ENCODE measurements at places on chromosomes 2 and 18.

GRCh38 chr2:239758279-239758877 lies 266.8 kb downstream of the NDUFA10 start:
- DNase-seq = no peak

DNA sequence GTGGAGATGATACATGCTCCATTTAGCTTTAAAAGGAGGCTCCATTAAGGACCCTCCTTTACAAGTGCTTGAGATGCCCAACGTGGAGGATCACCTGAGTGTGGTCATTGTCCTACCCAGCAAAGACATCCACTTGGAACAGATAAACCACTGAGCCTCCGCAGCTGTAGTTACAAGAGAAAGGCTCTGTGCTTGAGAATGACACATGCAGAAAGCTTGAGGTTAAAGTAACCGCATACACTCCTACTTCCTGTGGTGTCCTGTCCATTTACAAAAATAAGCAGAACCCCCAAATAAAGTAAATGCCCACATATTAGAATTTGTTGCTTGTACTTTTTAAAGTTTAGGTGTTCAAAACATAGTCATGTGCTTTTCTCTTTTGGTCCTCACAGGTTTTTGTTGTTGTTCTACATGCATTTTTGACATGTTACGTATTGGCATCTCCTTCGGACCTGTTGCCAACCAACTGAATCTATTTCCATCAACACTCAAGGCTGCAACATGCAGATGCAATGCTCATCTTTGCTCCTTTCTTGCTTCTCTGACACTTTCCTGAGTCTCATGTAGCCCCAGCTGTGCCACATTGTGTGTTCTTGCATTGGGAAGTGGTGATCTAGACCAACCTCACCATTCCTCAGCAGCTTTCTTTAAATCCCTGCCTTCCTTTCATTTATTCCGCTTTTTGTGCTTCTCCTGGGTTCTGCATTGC lies 56.0 kb downstream of the SERPINB7 start:
- no peak for DNase-seq

GRCh38 chr2:217951521-217952247 lies 51.1 kb downstream of the TNS1 start:
- DNase-seq = no peak

DNA sequence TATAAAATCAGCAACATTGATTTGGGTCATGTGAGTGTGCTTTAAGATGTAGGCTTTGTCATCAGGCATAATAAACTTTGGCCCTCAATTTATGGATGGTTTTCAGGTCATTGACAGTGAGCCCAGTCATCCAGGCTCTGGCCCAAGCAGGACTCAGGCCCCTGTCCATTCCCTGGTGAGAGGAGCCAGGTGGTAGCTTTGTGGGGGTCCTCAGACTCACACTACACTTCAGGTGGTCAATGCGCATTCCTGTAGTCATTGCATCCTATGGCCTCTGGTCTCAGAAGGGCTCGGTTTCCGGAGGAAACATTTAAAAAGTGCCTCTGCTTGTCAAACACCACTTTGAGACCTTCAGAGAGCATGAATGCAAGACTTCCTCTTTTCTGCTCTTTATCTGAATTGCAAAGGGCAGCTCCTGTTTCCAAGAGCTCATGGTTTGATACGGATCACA lies 20.2 kb downstream of the LGALSL start:
- no peak for DNase-seq

DNA sequence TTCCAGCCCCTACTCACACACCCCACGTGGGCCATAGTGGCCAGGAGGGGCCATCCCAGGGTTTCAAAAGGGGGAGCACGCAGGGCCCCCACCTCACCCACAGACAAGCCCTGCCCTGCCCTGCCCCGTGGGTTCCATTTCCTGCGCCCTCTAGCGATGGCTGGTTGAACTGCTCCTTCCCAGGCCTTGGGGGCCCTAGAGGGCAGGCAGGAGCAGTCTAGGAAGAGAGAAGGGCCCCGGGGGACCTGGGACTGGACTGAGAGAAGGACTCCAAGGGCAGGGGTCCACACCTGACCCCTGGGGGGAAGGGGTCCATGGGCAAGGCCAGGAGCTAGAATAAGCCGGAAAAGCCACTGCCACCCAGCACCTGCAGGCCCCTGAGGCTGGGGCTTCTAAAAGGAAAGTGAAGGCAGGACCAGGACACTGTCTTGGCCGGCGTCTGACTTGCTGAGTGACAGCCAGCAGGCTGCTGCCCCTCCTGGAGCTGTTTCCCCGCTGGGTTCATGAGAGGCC lies 10.1 kb downstream of the CYP26B1 start:
- DNase-seq = no peak

DNA sequence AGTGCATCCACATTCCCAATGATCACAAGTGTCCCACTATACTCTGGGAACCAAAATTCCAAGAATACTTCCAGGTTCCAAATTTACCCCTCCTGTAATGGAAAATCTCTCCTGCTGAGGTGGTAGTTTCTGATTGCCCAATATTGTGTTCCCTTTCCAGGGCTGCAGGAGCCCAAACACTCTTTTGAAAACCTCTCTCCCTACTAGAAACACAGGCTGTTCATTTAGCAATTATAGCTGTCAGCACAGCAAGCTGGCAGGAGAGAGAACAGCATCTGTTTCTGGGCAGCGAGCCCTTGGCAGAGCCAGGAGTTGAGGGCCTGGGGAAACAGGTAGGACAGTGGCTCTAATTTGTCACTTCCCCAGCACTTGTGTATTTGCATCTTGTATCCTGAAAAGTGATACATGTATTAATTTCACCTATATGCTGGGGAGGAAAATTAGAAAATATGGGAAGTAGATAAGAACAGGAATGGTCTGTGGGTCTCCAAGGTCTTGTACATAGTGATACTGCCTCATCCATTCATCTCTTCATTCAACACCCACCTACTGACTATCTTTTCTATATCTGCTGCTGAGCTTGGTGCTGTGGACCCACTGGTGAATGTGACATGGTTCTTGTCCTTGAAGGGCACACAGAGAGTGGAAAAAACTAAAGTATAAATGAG lies 16.9 kb upstream of the PAIP2B start:
- no peak for DNase-seq

- no peak for DNase-seq
Measured at GRCh38 chr2:143356736-143357446, 227.7 kb downstream of the ARHGAP15 start.

GRCh38 chr2:25314514-25315315 lies 27.0 kb downstream of the DNMT3A start:
- DNase-seq = no peak

DNA sequence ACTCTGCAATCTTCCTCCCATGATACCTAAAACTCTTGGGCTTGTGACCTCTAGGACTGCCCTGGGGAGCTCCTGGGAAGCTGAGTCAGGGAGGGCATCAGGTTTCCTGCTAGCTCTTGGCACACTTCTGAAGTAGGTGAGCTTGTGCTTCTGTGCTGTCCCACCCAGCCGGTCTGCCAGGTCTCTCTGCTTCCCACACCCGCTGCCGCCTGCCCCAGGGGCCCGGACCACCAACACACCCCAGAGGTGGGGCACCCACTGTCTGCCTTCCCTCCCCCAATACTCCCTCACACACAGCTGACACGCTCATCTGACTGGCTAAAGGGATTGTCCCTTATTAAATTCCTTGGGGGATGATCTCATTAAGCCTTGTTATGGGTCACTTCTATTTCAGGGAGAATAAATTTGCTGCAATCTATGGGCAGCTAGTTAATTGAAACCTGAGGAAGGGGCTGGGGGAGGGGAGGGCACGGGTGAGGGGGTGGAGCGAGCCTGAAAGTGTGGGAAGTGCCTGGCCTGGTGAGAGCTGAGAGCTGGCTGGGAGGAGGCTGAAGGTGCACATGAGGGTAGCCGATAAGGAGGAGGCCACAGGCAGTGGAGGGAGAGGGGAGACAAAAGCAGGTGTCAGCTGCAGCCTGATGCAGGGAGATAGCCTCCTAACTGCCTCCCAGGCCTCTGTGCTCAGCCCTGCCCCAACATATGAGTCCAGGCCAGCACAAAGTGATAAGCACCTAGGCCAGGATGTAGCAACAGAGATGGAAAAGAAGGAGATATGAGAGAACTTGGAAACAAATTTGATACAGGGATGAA lies 48.8 kb downstream of the HAUS1 start:
- DNase-seq = no peak

- DNase-seq = no peak
Measured at GRCh38 chr2:9775351-9775750, 67.9 kb upstream of the TAF1B start.

GRCh38 chr2:54459037-54459441 lies 2.9 kb downstream of the SPTBN1 start:
- no peak for DNase-seq

DNA sequence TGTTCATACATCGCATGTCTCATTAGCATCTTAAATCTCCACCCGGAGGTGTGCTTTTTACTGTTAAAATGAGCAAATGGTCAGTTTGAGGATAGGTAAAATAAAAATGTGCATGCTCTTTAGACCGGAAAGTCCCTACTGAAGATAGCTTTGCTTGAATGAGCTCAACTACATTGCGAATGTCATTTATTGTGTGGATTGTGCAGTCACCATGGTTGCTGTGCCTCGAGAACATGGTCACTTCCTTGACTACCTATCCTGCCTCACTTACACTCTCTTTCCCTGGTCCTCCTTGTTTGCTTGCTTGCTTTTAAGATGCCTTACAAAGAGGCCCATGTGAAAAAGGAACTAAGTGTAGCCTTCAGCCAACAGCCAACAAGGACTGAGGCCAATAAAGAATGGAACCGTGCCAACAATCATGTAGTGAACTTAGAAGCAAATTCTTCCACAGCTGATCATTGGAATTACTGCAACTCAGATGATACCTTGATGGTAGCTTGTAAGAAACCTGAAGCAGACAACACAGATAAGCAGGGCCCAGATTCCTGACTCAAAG lies 72.2 kb upstream of the BARD1 start:
- DNase-seq = no peak

GRCh38 chr18:5941890-5942289 lies 46.6 kb upstream of the TMEM200C start:
- no peak for DNase-seq

- no peak for DNase-seq
Measured at GRCh38 chr2:81661081-81661480, 1356.5 kb upstream of the LRRTM1 start.

GRCh38 chr2:26934335-26934724 lies 36.1 kb upstream of the MAPRE3 start:
- no peak for DNase-seq

DNA sequence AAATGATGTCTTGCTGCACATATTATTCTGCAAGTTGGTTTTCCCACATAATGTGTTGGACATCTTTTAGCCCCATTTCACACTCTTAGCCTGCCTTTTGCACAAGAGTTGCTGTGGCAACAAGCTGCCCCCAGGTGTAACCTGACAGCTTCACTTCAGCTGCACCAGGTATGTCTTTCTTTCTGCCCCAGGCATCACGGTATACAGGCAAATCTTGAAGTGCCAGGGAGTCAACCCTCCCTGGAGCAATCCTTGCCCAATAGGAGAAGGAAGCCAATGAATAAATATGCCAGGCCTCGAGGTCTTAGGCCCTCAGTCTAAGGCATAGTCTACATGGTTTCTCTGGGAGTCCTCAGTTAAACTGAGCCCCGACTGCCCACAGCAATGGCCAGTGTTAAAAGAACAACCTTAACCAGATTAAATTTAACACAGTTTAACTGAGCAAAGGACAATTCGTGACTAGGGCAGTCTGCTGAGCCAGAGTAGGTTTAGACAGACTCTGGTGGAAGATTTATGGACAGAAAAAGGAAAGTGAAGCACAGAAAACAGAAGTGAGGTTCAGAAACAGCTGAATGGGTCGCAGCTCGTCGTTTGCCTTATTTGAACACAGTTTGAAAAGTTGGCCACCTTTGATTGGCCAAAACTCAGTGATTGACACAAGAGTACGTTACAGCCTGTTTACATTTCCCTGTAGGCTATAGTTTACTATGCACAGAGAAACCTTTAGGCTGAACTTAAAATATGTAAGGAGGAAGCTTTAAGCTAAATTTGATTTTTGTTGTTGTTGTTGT lies 32.0 kb upstream of the C1QL2 start:
- no peak for DNase-seq

DNA sequence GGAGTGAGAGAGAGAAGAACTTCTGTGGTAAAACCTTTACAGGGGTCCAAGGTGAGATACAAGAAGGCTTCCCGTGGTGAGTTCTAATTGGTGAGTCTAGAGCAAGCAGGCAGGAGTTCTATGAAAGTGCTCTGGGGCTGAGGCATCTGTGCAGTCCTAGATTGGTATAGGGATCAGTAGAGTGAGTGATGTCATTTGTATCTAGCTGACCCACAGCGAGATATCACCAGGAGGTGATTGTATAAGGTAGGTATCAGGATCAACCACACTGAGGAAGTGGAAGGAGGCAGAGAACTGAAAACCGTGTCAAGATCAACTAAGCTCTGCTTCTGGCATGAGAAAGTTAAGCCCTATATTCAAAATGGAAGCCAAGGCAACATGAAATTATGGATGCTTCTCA lies 1648.9 kb upstream of the TMEFF2 start:
- no peak for DNase-seq

GRCh38 chr2:196160101-196160500 lies 11.3 kb downstream of the STK17B start:
- DNase-seq = no peak

GRCh38 chr2:75340560-75340959 lies 141.2 kb upstream of the TACR1 start:
- DNase-seq = no peak

GRCh38 chr2:21599417-21599816 lies 475.6 kb downstream of the TDRD15 start:
- no peak for DNase-seq

GRCh38 chr2:235934059-235934773 lies 234.0 kb downstream of the GBX2 start:
- DNase-seq = no peak

DNA sequence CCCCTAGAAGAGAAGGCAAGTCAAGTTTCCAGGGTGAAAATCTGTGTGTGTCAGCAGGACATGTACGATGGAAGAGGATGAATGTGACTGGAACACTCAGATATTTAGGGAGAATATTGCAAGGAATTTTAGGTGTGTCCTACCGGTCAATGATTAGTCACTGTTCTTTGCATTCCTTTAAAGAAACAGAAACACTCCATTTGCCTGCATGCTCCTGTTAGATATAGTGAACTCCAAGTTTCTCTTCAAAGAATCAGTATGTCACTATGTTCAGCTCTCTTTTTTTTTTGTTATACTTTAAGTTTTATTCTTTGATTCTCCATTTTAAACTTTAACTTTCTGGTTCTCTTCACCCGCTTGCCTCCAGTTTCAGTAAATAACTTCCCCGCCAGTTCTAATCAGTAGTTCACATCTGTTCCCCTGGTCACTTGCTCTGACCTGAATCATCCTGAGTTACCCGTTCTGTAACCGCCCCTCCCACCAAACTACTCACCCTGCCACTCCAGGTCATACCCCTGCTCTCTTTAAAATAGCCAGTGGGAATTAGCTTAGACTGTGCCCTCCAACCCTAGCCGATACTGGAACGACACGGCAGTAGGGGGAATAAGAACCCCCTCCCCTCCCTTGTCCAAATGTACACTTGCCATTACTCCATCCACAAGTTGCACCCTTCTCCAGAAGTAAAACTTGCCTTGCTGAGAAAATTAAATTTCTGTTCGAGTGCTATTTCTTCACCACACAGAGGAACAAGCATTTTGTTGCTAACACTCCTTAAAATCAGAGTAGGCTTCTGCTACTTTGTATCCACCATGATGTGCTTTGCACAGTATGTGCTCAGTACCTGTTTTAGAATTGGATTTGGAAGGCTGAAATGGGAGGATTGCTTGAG lies 268.4 kb downstream of the METTL4 start:
- no peak for DNase-seq
